ENCODE measurements at places on chromosomes 3 and 15. TPM values are rescaled to one million over a fixed set of nuclear protein-coding genes. Genes with fewer than 3 reads are reported as not detected.

The OIP5 gene
- total RNA-seq = 10.7 TPM

- DNase-seq = no peak
These were observed 1432.1 kb upstream of the GBE1 start for GRCh38 chr3:83193526-83193925.

GRCh38 chr15:50418041-50418583 is 6.1 kb upstream of the USP8 start:
- no peak for DNase-seq

- DNase-seq = no peak
These were observed 4.8 kb upstream of the FBXW12 start for GRCh38 chr3:48367201-48367600.

- no peak for DNase-seq
These were observed 19.9 kb downstream of the SLC51A start for GRCh38 chr3:196236223-196236622.

DNA sequence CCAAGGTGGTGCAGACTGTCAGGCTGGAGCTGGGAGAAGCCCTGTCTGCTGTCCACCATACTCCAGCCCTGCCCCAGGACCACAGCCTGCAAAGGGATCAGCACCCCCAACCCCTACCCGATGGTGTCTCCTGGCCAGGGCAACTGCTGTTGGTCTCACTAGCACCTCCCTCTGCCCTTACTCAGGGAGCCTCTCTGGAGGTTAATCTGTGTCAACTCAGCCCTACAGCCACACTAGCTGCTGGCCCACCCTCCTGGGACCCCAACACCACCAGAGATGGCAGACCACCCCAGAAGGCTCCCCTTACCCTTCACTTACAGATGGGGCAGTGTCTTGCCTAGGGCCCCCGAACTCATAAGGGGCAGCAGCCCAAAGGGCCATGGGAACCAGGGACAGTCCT is 65.2 kb downstream of the TLE3 start:
- DNase-seq = no peak

DNA sequence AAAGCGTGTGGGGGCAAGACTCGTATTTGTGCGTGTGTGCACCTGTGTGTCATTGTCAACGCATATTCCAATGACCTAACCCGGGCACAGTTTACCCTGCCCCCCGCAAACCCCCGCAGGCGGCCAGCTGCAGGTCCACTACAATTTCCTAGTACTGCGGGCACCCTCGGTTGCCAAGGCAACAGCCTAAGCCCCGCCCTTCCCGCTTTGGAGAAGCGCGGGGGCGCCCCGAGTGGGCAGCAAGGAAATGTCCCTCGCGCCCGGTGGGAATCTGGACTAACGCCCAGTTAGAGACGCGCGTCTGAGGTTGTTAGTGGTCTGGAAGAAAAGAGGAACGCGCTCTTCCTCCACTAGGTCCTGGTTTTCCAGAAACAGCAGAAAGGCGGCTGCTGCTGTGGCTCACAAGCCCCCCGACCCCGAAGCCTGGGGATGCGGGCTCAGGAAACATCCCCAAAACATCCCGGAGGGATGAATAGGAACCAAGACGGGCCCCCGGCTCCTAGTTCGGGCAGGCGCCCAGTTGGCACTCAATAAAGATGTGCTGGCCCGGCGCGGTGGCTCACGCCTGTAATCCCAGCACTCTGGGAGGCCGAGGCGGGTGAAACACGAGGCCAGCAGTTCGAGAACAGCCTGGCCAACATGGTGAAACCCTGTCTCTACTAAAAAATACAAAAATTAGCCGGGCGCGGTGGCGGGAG is 1.1 kb downstream of the ABHD14A start:
- peak; percentile 29 for DNase-seq

- DNase-seq = peak; percentile 92
These were observed 12.7 kb downstream of the ATP10A start for GRCh38 chr15:25850154-25851111.

The ZXDC gene
- total RNA-seq = 23.9 TPM

DNA sequence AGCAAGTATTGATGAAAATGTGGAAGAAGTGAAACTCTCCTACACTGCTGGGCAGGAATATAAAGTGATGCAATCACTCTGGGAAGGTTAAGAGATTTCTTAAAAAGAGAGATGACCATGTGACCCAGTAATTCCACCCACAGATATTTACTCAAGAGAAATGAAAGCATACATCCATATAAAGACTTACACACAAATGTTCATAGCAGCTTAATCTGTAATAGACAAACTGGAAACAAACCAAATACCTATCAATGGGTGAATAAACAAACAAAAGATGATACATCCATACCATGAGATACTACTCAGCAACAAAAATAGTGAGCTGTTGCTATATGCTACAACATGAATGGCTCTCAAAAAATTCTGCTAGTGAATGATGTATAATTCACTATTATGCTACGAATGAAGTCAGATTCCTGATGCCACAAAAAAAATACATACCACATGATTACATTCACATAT is 463.3 kb downstream of the MAGI1 start:
- no peak for DNase-seq

DNA sequence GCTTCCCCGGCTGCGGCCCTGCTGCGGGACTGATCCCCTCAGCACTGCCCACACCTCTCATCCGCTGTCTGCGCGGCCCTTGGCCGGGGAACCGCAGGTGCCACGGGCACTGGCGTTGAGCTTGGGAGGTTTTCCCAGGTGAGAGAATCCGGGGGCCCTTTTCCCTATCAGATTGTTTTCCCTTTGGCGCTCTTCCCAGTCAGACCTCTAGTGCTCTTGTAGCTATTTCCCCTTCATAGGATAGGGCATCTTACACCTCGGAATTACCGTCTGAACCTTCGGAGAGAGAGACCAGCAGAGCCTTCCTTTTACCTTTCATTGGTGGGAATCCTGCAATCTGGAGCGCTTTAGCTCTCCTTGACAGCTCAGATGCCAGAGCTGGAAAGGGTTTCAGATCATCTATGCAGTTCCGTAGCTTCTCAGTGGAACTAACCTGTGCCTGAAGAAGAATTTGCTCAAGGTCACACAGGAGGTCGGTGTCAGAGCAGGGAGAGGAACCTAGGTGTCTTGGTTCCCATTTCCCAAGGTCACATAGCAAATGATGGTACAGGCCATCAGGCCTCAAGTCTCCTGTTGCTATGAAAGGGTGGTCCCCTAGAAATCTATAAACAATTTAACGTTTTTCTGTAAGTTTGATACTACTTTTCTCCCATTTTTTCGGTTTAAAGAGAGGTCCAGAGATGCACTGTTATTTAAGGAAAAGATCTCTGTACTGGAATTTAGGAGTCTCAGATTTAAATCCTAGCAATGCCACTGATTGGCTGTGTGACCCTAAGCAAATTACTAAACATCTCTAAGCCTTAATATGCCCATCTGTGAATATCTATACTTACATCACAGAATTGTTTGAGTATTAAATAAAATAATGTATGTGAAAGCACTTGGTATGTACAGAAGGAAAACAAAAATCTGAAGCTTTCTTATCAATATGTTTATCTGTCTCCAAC is 916 bp downstream of the IDH3A start:
- no peak for DNase-seq

The OR4F6 gene
- total RNA-seq = not detected

The MNS1 gene
- 0.57 TPM for total RNA-seq

Measured in activated naive CD4-positive, alpha-beta T cell treated with anti-CD3 and anti-CD28 coated beads for 36 hours (primary cell).